Kidney capillary endothelial cell (primary cell): ENCODE measurements at places on chromosomes 4 and X.

GRCh38 chr4:154503598-154503997, 12.0 kb upstream of the DCHS2 start:
- DNase-seq, result no peak

DNA sequence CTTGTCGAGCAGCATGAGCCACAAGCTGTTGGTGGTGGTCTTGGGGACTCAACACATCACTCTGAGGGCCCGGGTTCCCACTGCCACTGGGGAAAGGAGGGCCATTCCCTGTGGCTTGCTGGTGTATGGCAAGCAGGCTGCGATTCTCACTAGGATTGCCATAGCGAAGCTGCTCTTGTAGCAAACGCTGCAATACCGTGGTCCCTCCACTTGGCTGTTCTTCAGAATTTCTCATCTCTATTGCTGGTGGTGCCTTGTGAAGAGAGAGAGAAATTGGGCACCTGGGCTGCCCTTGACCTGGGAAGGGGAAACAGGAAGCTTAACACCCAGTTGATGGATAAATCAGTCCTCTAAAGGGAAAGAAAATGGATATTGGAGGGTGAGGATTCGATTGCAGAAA, 17.7 kb downstream of the AMOT start:
- DNase-seq, result no peak

DNA sequence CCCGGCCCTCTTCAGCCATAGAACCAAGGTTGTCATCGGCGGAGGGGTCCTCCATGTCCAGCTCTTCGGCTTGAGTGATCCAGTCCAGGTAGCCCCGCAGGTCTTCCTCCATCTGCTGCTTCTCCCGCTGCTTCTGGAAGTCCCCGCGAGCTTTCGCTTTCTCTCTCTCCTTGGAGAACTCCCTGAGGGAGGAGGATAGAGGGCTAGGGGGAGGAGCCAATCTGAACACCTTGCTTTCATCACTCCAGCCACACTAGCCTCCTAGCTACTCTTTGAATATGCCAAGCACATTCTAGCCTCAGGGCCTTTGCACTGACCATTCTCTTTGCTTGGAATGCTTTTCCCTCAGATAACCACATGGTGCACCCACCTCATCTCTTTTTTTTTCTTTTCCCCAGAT, 6.2 kb downstream of the CACNA1F start:
- DNase-seq, result no peak

DNA sequence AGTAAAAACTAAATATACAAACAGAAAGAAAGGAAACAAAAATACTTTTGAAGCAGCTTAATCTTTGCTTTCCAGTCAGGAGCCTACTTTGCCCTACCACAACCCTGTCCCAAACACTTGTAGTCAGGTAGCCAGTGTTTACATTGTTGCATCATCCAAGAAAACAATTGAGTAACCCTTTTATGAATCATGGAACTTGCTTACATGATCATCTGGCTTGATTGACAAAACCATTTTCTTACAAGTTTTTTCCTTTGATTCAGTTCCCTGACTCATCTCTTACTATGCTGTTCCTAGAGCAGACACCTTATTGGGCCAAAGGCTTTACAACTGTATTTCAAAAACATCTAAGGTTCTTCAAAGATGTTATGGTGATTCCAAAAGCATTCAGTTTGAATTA, 740.1 kb downstream of the KLHL13 start:
- DNase-seq, result no peak

- DNase-seq, result no peak
Observed at GRCh38 chr4:85741921-85742591, 267.1 kb downstream of the ARHGAP24 start.

DNA sequence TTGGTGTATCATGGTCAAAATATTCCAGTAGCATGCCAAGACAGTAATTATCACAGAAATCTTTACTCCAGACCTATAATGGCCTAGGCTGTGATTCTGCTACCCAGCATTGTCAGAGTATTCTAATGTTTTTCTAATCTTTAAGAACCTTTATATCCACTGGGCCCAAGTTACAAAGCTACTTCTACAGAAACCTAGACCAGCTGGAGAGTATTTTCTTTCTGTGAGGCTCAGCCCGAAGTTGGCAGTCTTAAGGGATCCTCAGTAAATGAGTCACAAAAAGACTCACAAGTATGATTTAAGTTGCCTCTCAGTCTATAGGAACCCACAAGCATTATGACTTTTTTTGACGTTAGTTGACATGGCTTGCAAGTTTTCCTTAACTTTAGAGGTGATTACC, 638.5 kb upstream of the FAM241A start:
- no peak for DNase-seq

- DNase-seq, result no peak
Observed at GRCh38 chr4:179145746-179146525, 1703.7 kb upstream of the AGA start.

DNA sequence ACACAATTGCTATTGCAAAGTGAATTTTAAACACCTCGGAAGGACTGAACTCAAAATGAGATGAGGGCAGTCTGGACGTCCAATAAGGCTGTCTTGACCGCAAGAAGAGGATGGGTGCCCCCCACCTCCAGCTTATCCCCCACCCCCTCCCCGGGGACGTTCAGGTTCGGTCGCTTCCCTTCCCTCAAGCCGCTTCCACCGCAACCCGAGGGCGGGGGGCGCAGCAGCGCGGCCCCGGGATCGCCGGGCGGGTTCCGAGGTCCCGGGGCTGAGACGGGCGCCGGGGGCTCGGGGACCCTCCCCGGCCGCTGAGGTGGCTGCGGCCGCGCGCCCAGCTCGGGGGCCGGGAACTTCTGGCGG, 480 bp downstream of the USP46 start:
- no peak for DNase-seq

GRCh38 chr4:104896660-104897645, 249.7 kb upstream of the TET2 start:
- no peak for DNase-seq

DNA sequence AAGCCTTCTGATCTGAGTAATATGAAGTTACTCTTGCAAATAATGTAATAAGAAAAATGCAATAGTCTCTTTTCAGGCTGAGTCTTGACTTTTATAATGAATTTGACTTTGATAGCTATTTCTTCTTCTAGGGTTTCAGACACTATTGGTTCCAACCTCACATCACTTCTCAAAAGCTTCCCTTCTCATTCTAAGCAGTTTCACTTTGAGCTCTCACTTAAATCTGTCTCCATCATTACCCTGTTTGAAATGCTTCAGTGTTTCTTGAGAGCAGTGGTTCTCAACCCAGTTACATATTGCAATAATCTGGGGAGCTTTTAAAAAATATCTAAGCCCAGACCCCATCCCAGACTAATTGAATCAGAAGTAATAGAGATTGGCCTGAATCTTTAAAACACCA, 40.5 kb upstream of the BMP2K start:
- no peak for DNase-seq
